ENCODE measurements at places on chromosomes 1 and 21.
A peak's percentile ranks its signal among the peaks of the same experiment; 100 is the strongest.

DNA sequence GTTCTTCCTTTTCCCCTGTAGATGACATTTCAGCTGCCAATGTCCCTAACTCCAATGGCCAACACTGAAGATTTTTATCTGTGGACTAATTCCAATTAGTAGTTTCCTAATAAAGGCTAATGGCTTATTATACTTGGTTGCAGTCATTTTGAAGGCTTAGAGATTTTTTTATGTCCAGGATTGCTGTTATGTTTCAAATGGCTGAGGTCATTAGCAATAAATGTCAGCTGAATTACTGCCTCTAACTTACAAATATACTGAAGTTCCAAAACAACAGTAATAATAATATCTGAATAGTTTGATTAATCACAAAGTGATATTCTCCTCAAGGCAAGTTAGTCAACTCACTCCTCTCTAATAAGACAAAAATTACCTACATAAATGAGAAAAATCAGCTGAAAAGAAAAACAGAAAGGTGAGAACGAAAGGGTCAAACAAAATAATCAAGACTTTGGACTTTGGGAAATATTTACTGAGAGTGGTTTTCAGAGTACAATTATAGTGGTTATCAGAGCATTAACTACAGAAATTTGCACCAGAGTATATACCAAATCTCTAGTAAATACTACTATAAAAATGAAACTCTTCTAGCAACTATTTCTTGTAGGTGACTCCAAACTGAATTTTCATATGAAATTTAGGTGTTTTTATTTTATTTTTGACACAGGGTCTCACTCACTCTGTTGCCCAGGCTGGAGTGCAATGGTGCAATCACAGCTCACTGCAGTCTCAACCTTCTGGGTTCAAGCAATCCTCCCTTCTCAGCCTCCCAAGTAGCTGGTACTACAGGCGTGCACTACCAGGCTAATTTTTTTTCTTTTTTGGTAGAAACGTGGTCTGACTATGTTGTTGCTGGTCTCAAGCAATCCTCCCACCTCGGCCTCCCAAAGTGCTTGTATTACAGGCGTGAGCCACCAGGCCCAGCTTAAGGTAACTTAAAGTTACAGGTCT is 3.5 kb downstream of the ZZZ3 start:
- no peaks in the 10 kb centered on the region for H3K27me3 ChIP-seq
- H3K4me3 ChIP-seq: no peak overlapping the region
- H3K27ac ChIP-seq: no peak overlapping the region
- DNase-seq: no peak

- H3K4me1 ChIP-seq: no peaks in the 10 kb centered on the region
- H3K36me3 ChIP-seq: no peaks in the 10 kb centered on the region
- H3K4me3 ChIP-seq: no peak overlapping the region
- no peak for DNase-seq
- H3K27me3 ChIP-seq: no peaks in the 10 kb centered on the region
Measured at GRCh38 chr1:232983817-232984567, 33.6 kb downstream of the NTPCR start.

GRCh38 chr1:91799159-91799558 is 86.8 kb downstream of the TGFBR3 start:
- no peak for DNase-seq
- peaks cover 7% of the 10 kb centered on the region for H3K4me1 ChIP-seq
- H3K27me3 ChIP-seq: no peaks in the 10 kb centered on the region

- peaks cover 20% of the 10 kb centered on the region for H3K4me1 ChIP-seq
- DNase-seq: no peak
- H3K4me3 ChIP-seq: no peak overlapping the region
- H3K27me3 ChIP-seq: no peaks in the 10 kb centered on the region
- H3K27ac ChIP-seq: no peak overlapping the region
Measured at GRCh38 chr1:68230484-68230802, 1.9 kb downstream of the WLS start.

DNA sequence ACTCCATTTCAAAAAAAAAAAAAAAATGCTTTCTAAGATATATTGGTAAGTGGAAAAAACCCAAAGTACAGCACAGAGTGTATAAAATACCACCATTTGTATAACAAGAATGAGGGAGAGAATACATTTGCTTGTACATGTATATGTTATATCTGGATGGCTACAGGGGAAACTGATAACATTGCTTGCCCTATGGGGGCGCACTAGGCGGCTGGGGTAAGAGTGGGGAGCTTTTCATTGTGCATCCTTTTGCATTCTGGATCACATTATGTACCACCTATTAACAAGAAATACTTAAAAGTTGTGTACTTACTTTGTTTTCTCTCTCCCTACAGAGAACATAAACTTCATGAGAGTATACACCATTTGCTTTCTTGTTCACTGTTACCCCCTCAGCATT is 28.6 kb upstream of the OPRD1 start:
- peaks cover 4% of the 10 kb centered on the region for H3K4me1 ChIP-seq
- no peaks in the 10 kb centered on the region for H3K27me3 ChIP-seq
- DNase-seq: no peak
- no peak overlapping the region for H3K27ac ChIP-seq
- H3K36me3 ChIP-seq: no peaks in the 10 kb centered on the region

DNA sequence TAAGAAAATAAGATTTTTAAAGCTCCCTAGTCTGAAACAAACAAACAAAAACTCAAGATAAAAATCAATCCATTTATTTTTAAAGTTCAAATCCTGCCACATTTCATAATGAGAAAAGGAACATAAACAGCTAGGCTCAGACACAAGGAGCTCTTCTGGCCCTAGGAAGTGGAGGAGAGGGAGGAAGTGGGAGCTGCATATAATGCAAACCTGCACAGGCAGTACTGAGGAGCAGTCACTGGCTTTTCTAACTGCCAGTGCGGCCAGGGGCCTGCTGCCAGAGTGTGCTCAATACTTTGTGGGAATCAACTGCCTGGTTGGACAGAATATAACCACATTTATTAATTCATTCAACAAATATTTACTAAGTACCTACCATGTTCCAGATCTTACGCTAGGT is 139.8 kb upstream of the SPATA6 start:
- H3K4me1 ChIP-seq: no peaks in the 10 kb centered on the region
- no peak overlapping the region for H3K27ac ChIP-seq
- H3K4me3 ChIP-seq: no peak overlapping the region
- DNase-seq: no peak
- H3K27me3 ChIP-seq: no peaks in the 10 kb centered on the region

GRCh38 chr1:80594013-80594412 is 1206.7 kb upstream of the ADGRL2 start:
- H3K4me3 ChIP-seq: no peak overlapping the region
- no peak for DNase-seq
- H3K4me1 ChIP-seq: no peaks in the 10 kb centered on the region

DNA sequence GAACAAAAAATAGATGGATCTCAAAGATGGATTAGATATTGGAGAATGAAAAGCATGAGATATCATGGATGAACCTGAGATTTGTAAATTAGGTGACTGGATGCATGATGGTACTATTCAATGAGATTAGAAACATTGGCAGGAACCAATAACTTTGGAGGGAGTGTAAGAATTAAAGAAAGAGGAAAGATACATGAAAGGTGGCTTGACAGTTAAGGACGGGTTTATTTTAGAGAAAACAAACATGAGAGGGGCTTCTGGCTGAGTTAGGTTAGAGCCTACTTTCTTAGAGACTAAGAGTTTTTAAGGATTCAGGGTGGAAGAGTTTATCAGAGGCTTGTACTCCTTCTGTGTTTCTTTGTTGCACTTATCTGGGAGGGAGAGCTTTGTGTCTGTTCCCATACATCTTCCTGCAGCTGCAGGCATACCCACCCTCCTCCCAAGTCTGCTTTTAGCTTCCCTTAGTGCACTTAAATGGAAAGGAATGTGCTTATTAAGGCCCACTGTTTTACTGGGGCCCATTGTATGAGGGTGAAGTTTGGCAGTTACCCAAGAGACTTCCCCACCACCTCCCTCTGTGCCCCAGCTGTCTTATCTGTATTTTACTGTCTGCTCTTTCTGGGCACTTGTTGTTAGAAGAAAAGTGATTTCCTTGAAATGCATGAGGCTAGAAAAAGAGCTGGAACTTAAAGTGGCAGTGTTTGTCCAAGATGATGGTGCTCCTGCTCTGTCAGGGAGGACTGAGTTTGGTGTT is 26.1 kb upstream of the CR2 start:
- DNase-seq: no peak
- no peaks in the 10 kb centered on the region for H3K36me3 ChIP-seq
- no peaks in the 10 kb centered on the region for H3K27me3 ChIP-seq
- H3K4me1 ChIP-seq: peaks cover 90% of the 10 kb centered on the region
- no peak overlapping the region for H3K4me3 ChIP-seq
- H3K27ac ChIP-seq: peak overlapping the region; percentile 83

DNA sequence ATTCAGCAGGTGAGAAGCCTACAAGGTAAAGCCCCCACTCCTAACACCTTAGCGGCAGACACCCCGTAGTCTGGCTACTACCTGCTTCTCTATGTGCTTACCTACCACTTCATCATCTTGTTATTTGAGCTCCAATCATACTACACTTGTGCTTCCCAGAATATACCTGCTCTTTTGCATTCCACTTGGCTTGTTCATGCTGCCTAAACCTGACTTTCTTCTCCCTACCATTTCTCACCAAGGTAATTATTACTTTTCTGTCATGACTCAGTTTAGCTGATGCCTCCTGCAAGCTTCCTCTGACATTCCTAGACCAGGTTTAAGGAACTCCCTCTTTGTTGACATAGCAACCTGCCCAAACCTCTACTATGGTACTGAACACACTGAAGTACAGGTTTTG is 495.6 kb upstream of the C1orf87 start:
- no peak for DNase-seq
- H3K27me3 ChIP-seq: no peaks in the 10 kb centered on the region
- no peaks in the 10 kb centered on the region for H3K4me1 ChIP-seq
- no peak overlapping the region for H3K4me3 ChIP-seq
- H3K36me3 ChIP-seq: no peaks in the 10 kb centered on the region

GRCh38 chr1:8389958-8390535 is 72.1 kb downstream of the SLC45A1 start:
- no peak for DNase-seq
- H3K36me3 ChIP-seq: peaks cover 9% of the 10 kb centered on the region
- peaks cover 21% of the 10 kb centered on the region for H3K4me1 ChIP-seq

DNA sequence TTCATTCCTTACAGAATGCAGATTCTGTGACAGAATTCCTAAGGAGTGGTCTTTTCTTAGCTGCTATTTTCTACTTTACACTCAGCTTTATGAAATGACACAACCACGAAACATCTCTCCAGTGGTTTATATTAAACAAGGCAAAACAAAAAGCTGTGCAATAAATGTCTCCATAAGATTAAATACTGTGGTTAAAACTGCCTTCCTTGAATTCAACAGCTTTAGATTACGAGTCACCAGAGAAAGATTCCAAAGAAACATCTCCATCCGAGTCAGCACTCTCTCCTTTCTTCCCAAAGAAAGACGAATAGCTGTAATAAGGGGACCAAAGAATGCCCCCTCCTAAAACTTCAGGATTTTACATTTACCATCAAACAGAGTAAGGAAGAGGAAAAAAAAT is 4.6 kb upstream of the C1orf87 start:
- no peaks in the 10 kb centered on the region for H3K36me3 ChIP-seq
- peaks cover 6% of the 10 kb centered on the region for H3K27me3 ChIP-seq
- H3K4me1 ChIP-seq: no peaks in the 10 kb centered on the region
- DNase-seq: no peak

GRCh38 chr1:41438711-41439110 is 45.8 kb downstream of the EDN2 start:
- peaks cover 6% of the 10 kb centered on the region for H3K27me3 ChIP-seq
- no peak overlapping the region for H3K27ac ChIP-seq
- no peak for DNase-seq

- no peak overlapping the region for H3K4me3 ChIP-seq
- H3K4me1 ChIP-seq: no peaks in the 10 kb centered on the region
- no peaks in the 10 kb centered on the region for H3K36me3 ChIP-seq
- no peak overlapping the region for H3K27ac ChIP-seq
- DNase-seq: no peak
Measured at GRCh38 chr1:73909043-73909562, 288.9 kb downstream of the LRRIQ3 start.

GRCh38 chr1:112911506-112912220 is 44.3 kb downstream of the SLC16A1 start:
- H3K27me3 ChIP-seq: no peaks in the 10 kb centered on the region
- DNase-seq: no peak
- H3K27ac ChIP-seq: no peak overlapping the region
- no peaks in the 10 kb centered on the region for H3K36me3 ChIP-seq

DNA sequence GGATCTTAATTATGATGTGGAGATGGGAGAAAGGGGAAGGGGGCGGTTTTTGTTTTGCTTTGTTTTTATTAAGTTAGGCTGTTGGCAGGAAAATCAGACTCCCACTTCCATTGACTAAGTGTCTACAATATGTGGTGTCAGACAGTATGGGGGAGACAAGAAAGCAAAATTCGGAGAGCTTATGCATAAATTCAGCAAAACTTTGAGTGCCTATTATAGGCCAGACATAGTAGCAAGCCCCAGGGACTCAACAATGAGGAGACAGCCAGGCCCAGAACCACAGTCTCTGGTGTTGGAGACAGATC is 835 bp upstream of the TSPAN2 start:
- no peaks in the 10 kb centered on the region for H3K36me3 ChIP-seq
- H3K4me1 ChIP-seq: peaks cover 16% of the 10 kb centered on the region

GRCh38 chr1:203121186-203122015 is 6.1 kb upstream of the ADORA1 start:
- H3K27me3 ChIP-seq: peaks cover 21% of the 10 kb centered on the region
- DNase-seq: no peak
- H3K4me3 ChIP-seq: no peak overlapping the region

DNA sequence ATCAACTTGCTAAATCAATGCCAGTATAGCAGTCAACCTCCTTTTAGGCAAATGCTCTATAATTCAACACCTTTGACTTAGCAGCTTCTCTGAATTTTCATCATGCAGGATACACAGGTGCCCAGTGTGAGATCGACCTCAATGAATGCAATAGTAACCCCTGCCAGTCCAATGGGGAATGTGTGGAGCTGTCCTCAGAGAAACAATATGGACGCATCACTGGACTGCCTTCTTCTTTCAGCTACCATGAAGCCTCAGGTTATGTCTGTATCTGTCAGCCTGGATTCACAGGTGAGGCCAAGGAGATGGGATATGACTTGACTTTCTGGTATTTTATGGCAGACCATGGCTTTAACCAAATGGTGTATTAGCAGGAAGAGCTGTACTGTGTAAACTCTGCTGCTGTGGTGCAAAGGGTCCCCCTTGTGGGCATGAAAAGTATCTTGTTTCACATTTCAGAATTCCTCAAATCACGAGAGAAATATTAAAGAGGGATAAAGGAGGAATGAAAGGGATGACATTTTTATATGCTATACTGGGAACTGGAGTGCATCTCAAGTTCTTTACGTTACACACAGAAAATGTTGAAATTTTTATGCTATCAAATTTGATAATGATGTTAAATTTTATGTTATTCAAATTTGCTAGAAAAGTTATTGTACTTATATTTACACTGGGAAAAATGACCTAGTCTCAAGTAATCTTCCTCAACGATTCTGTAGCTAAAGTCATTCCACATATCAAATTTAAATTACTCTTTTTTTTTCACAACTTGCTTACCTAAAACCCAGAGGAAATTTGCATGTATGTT is 88.9 kb downstream of the CRB1 start:
- peaks cover under 1% of the 10 kb centered on the region for H3K4me1 ChIP-seq
- H3K27ac ChIP-seq: no peak overlapping the region
- no peaks in the 10 kb centered on the region for H3K36me3 ChIP-seq
- no peak overlapping the region for H3K4me3 ChIP-seq
- DNase-seq: peak; percentile 46
